ENCODE measurements at places on chromosomes 11 and 22. TPM values are rescaled to one million over a fixed set of nuclear protein-coding genes. Genes with fewer than 3 reads are reported as not detected.

DNA sequence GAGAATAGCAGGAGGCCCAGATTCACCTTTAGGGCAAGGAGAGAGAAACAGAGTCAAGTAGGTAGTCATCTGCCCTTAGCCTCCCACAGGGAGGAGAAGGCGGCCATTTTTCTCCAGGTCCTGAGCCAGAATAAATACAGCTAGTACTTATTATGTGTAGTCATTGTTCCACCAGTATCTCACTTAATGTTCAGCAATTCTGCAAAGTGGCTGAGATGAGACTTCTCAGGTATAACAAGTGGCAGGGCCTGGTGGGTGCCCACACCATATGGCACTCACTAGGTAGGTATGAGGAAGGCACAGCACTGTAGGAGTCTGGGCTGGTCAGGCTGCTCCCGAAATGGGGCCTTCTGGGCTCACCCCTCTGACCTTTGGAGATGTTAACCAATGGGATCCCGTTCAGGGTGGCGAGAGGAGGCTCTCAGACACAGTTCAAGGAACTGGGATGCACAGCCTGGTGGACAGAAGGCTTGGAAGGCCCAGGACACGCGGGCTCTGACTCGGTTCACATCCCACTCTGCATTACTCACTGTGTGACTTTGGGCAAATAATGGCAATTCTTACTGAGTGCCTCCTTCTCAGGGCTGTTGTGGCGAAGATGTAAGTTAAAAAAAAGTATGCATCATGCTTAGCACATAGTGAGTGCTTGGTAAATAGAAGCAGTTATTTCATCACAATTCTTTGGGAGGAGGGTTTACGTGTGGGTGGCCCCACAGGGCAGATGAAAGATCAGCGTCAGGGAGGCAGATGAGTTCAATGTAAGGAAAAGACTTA is 25.1 kb downstream of the RTN4RL2 start:
- DNase-seq, result no peak

Gene MPEG1
- total RNA-seq, result 36.1 TPM

- no peak for DNase-seq
These were observed 73.4 kb downstream of the NCAM1 start for GRCh38 chr11:113034576-113034975.

GRCh38 chr22:25110846-25111578 is 88.6 kb upstream of the CRYBB3 start:
- no peak for DNase-seq

Gene NCAM1
- total RNA-seq, result 96.8 TPM

- DNase-seq, result no peak
These were observed 123.6 kb downstream of the ABTB2 start for GRCh38 chr11:34234086-34234740.

DNA sequence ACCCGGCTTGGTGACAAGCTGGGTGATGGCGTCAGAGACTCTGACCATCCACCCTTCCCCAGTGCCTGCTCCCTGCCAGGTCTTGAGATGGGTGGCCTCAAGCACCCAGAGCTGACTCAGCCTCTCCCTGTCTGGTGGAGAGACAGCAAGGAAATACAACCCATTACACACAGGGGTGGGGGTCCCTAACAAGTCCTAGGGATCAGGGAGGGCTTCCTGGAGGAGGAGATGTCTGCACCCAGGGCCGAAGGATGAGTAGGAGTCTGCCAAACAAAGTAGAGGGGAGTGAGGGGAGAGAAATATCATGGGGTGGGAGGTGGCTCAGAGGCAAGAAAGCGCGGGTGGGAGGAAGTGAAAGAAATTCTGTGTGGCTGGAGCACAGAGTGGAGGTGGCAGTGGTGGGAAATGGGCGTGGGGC is 6.8 kb downstream of the MAFF start:
- DNase-seq, result no peak

GRCh38 chr11:32435511-32435941 is at the start of gene WT1:
TSS of gene WT1 (minus strand) at chr11:32435539.
- DNase-seq, result no peak

DNA sequence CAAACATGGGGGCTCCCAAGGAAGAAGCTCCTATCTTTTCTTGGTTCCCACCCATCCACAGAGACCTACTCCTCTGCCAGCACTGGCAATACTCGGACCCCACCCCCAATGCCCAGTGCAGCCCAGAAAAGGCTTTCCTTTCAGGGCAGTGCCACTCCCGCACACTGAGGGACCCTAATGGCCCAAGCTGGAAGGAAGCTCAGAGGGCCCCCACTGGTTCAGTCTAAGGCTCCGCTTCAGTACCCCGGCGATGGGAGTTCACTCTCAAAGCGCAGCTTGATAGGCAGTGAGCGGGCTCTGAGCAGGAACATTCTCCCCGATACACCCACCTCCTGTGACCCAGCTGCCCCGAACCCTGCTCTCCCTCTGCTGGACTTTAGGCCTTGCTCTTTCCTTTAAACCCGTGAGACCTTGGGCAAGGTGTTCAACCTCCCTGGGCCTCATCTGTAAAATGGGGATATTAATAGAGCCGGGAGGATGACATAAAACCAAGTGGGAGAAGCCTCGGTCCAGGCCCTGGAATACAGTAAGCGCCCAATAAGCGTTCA is 48.4 kb downstream of the CHRDL2 start:
- DNase-seq, result no peak

DNA sequence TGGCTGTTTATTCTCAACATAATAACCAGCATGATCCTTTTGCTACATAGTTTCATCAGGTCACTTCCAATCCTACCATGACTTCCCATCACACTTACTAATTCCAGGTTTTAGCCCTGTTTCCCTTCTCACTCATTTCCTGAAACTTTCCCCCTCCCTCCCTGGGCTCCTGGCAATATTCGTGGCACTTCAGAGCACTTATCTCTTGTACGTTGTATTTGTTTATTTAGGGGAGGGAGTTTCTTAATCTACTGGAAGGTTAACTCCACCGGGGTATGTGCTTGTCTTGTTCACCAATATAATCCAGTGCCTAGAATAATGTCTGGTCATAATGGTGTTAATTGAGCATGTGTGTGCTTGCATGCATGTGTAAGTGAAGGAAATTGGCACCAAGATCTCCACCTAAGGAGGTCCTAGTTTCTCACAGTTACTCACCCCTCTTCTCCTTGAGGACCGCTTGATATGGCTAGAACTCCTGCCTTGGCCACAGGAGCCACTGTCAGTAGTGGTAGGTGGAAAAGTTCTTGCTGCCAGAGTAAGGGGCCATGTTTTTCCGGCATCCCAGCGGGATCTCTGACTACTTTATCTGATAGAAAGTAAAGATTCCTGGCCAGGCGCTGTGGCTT is 11.7 kb downstream of the EIF3L start:
- no peak for DNase-seq

Gene TEX12
- 0.40 TPM for total RNA-seq

Gene AIP
- total RNA-seq, result 121 TPM

Gene IGLL1
- total RNA-seq, result not detected

DNA sequence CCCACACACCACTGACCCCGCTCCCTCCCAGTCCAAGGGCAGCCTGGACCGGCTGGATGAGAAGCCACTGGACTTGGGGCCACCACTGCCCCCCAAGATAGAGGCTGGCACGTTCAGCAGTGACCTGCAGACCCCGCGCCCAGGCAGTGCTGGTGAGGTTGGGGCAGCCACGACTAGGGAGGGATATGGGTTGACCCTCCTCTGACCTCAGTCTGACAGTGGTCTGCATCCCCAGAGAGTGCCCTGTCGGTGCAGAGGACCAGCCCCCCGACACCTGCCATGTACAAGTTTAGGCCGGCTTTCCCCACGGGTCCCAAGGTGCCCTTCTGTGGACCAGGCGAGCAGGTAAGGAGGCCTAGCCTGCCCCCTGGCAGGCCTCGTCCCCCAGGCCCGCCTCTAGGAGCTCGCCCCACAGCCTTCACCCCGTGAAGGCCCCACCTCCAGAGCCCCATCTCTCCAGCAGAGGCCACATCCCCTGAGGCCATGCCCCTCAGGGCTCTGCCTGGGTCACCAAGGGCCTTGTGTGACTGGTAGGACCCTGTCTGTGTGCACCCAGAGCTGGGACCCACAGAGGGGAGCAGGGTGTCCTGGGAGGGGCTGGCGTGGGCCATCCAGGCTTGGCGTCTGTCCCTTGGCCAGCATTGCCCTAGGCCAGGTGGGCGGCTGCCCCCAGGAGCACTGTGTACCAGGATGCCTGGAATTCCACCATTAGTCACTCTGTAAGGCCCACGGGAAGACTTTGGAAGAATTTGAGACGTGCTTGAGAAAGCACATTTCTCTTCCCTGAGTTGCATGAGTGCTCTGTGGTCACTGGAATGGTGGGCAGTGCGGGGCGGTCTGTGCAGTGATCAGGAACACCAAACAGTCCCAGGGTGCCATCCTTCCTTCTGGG is 9.4 kb downstream of the CCDC188 start:
- no peak for DNase-seq

DNA sequence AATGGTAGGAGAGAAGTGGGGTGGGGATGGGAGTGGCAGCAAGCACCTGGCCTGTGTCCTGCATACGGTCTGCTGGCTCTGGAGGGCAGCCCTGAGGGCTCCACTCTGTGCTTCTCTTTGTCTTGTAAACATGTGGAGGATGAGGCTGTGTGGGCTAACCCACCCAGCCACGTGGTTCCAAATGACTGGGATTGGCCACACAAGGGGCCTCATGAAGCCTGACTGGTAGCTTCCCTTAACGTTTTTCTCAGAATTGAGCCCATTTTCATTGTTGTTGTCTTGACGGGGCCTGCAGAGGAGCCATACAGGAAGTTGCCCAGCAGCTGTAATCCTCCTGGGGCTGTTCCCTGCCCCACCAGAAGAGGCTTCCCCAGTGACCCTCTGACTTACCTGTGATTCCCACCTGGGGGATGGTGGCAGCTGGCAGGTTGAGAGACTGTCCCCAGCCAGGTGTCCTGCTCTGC is 18.0 kb downstream of the DERL3 start:
- no peak for DNase-seq

- no peak for DNase-seq
These were observed 317.0 kb downstream of the BRD1 start for GRCh38 chr22:49510718-49511117.

Gene B3GAT1
- total RNA-seq, result 0.29 TPM

DNA sequence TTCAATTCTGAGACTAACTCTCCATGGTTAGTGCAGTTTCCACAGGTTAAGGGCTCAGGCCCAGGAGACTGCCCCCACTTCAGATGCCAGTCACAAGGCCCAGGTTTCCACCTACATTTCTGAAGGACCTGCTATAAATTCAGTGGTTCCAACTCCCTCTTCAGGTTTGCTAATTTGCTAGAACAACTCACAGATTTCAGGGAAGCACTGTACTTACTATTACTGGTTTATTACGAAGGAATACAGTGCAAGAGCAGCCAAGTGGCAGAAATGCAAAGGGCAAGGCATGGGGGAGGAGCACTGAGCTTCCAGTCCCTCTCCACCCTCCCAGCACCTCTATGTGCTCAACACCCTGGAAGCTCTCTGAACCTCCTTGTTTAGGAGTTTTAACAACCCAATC is 39.3 kb upstream of the SPON1 start:
- DNase-seq, result peak; percentile 42

- DNase-seq, result no peak
These were observed 5.6 kb downstream of the EXT2 start for GRCh38 chr11:44101098-44101497.

Gene HIPK3
- total RNA-seq, result 244 TPM

GRCh38 chr22:50269573-50269969 is 609 bp downstream of the MAPK11 start:
- DNase-seq, result no peak

GRCh38 chr11:77121096-77121640 is 6.9 kb upstream of the MYO7A start:
- no peak for DNase-seq

Gene APOL5
- 0.29 TPM for total RNA-seq

DNA sequence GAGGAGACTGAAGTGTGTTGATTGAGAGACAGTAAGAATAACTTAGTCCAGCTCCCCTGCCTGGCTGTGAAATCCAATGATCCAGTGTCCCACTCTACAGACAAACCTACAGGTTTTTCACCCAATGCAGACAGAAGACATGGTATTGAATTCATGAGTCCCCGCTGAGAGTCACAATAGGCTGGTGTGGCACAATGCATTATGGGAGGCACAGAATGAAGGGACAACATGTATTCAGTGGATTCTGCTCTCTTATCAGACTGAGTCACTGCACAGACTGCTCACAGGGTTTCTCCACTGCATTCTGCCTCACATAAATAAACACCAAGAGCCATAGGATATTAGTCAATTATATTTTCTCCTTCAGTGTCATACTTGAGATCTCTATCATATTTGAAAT is 55.2 kb upstream of the TOP3B start:
- peak; percentile 68 for DNase-seq

GRCh38 chr11:79189601-79190000 is 251.2 kb downstream of the TENM4 start:
- no peak for DNase-seq

- no peak for DNase-seq
These were observed 379.8 kb downstream of the BRD1 start for GRCh38 chr22:49447837-49448236.

Gene MAPK8IP2
- 1.2 TPM for total RNA-seq

Gene TMPRSS4
- 0.33 TPM for total RNA-seq

GRCh38 chr11:34160049-34160721 is 54.8 kb downstream of the NAT10 start:
- DNase-seq, result no peak
